ENCODE measurements at places on chromosomes 12 and 14.

DNA sequence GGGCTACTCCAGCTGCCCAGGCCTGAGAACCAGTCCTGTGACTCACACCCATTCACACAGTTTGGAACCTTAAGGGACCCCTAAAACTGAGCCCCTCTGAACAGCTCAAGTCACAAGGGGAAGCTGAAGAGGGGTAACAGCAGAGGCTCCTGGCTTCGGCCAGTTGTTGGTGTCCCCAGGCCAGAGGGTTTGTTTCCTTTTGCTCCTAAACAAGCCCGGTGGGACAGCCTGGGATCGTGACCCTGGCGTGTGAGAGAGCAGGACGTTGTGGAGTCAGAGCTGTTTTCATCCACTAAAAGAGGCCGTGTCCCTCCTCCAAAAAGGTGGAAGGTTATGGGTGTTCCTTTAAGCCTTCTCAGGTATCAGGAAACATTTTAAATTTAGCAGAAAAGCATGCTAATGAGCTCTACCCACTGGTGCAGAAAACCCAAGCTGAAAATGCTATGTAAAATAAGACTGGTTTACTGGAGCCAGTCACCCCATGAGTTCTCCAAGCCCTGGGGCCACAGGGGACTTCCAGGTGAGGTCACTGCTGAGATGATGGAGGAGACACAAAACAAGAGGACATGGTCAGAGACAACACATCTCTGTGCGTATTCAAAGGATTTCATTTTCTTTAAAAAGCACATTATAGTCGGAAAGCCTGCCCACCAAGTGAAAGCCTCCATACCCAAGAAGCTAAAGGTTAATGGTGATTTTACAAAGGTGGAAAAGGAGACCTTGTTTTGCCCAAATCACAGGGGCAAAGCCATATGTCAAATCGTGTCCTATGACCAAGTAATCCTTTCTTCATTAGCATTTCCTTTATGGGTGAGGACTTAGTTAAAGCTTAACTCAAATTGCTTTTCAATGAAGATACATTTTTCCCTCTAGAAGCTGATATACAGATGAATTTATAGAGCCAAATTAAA, 14.1 kb downstream of the PRKAB1 start:
- no peak for DNase-seq

- no peak for DNase-seq
These were observed 42.2 kb upstream of the SLC6A13 start for GRCh38 chr12:304805-305204.

- no peak for DNase-seq
These were observed 380.0 kb downstream of the ATP23 start for GRCh38 chr12:58321414-58321813.

- DNase-seq: no peak
These were observed 31.6 kb downstream of the LRCOL1 start for GRCh38 chr12:132578826-132579225.

DNA sequence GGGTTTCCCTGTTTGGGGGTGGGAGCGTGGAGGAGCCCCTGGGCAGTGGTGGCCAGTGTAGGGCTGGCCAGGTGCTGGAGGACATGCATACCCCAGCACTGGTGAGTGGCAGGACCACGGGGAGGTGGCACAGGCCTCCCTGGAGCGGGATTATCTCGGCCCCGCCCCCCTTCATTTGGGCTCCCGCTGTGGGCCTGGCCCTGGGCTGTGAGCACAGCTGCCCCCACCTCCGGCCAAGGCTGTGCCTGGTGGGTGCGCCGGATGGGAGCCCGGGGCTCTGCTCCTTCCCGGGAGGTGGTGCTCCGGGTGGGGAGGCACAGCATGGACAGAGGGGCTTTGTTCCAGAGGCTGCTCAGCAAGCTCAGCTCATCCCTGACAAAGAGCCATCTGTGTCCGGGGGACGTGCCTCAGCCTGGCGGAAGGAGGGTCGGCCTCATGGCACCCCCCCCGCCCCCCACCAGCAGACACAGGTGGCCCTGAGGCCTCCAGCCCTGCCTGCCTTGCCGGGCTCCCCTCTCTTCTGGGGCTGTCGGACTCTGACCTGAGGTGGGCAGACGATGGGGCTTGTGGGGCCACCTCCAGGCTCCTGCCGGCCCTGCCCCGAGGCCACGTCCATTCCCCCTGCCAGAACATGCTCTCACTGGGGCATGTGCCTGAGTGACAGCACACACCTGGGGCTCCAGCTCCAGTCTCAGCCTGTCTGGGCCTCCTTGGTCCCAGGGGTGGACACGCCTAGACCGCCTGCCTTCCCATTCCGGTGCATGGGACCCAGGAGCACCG, 8.4 kb downstream of the TEDC1 start:
- DNase-seq: no peak

DNA sequence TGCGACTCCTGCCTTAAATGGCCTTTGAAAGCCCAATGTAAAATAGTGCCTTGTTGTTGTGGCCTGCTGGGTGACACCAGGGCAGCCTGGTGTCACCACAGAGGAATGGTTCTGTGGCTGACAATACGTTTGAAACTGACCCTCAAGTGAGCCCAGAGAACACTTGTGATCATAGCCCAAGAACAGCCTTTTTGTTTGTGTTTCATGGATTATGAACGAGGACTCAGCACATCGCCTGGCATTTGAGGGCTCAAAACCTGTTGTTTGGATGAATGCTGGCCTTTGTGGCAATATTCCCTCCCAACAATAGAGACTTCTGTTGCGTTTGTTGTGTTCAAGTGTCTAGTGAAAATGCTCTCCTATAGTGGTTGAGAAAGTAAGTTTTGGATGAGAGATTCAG, 48.5 kb downstream of the TSPAN9 start:
- DNase-seq: no peak

- DNase-seq: no peak
These were observed 48.4 kb downstream of the GTF2A1 start for GRCh38 chr14:81172353-81172752.

DNA sequence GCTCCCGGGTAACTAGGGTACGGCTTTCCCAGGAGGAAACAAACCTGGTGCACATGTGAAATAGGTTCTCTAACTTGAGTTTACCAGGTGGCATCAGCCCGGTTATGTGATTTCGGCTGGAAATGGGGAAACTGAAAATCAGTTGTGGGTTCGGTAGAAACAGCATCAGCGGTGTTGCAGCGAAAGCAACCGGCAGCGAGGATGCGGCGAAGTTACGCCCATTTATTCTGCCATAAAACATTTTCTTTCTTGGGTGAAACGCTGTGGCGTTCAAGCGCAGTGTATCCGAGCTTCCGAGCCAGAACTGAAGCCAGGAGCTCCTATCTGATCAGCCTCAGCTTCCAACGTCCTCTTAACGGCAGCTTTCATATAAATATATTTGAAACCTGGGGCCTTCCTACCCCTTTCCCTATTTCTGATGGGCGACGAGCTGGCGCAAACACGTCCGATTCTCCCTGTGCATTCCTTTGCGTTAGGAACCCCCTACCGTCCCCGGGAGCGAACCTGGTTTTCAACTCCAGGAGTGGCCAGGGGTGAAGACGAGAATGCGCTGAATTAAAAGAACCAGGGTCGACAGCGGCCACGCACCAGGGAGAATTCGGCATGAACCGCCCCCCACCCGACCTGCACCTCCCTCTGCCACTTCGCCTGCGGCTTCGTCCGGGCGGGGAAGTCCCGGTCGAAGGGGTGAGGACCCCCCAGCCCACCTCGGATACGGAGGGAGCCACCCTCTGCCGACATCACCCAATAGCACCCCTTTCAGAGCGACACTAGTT, 1.6 kb downstream of the DPF3 start:
- DNase-seq: peak; percentile 7

- no peak for DNase-seq
These were observed 4.2 kb downstream of the GSG1 start for GRCh38 chr12:13099066-13099843.

- no peak for DNase-seq
These were observed 53.1 kb upstream of the NPFF start for GRCh38 chr12:53560351-53560750.

GRCh38 chr12:72110937-72111650, 161.1 kb upstream of the TRHDE start:
- DNase-seq: no peak

DNA sequence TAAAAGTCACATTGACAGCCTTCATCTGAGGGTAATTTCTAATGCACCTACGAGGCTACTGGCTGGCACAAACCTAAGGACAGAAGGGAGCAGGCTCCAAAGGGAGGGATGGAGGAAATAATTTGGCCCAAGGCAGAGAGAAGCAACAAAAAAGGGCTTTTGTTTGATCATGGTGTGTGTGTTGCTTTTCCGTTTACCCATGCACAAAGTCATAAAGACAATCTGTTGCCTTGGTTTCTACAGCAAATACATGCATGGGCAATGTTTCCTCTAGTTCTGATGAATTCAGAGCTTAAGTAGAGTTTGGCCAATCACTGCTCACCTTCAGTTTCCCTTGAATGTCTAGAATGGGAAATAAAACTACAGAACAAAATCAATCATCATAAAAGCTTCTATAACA, 262.5 kb upstream of the CAND1 start:
- DNase-seq: no peak

GRCh38 chr12:130661486-130662255, 54.4 kb downstream of the RIMBP2 start:
- DNase-seq: no peak

- DNase-seq: peak; percentile 85
These were observed at the start of gene LEMD3 for GRCh38 chr12:65169320-65170208. Gene LEMD3 (plus strand): TSS chr12:65169583. CDS start chr12:65169597, 14 bp downstream.

DNA sequence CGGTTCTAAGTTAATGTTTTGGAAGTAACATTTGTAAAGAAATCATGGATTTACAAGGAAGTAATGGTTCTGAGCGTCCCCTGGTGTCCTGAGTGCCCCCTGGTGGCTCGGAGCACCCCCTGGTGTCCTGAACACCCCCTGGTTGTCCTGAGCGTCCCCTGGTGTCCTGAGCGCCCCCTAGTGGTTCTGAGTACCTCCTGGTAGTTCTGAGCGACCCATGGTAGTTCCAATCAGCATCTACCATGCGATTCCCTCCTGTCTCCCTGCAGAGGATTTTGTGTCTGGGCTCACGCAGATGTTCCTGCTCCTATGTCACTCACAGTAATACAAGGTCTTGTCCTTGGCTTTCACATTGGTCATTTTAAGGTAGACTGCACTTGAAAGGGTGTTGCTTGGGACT, 1352.9 kb downstream of the TMEM121 start:
- DNase-seq: peak; percentile 27

DNA sequence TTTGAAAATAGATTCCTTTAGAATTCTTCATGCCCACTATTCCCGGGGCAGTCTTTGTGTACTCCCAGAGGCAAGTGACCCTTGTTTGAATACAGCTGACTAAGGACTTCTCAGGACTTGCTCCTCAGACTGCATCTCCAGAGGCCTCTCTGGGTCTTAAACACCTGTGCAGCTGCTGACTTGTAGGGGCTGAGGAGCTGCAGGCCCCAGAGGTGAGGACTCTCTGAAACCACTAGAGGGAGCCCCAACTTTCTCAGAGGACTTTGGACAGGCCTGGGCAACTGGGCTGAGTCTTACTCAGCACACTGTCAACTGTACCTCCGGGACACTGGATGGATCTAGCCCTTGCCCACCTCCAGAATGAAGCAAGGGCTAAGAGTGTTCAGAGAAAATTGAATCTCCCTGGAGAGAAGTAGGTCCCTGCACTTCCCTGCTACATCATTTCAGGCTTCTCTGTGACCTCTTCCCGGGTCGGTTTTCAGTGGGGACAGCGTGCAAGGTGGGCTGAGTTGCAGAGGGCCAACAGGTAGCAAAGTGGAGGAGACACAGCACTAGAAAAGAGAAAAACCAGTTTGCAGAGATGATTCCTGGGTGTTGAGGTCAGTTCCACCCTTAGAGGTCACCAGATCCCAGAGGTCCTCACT, 164.6 kb downstream of the TMEM117 start:
- peak; percentile 2 for DNase-seq
